ENCODE measurements at places on chromosomes 7 and 10.

- peaks cover 51% of the 10 kb centered on the region for H3K27me3 ChIP-seq
- peaks cover 32% of the 10 kb centered on the region for H3K4me1 ChIP-seq
- DNase-seq = peak; percentile 33
- no peaks in the 10 kb centered on the region for H3K36me3 ChIP-seq
These were observed 4.0 kb downstream of the SFMBT2 start for GRCh38 chr10:7406712-7407333.

GRCh38 chr7:75928568-75928914, 13.6 kb downstream of the POR start:
- DNase-seq = no peak
- H3K4me1 ChIP-seq = peaks cover 18% of the 10 kb centered on the region
- no peak overlapping the region for H3K27ac ChIP-seq
- H3K27me3 ChIP-seq = no peaks in the 10 kb centered on the region

DNA sequence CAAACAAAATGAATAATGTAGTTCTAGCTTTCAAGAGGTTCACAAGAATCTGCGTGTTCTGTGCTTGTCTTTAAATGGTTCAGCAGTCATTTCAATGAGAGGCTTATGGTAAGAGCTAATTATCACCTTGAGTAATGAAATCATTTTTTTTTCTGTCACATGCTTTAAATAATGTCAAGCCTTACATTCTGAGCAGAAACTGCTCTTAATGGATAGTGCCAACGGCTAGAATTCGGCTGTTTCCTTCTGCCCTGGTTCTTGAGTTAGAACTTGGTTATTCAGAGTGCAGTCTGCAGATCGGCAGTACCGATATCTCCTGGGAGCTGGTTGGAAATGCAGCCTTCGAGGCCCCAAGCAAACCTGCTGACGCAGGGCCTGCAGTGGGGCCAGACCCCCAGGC, 316.2 kb downstream of the CAMK1D start:
- H3K4me3 ChIP-seq = no peak overlapping the region
- no peak overlapping the region for H3K27ac ChIP-seq
- peaks cover 4% of the 10 kb centered on the region for H3K36me3 ChIP-seq
- DNase-seq = no peak
- H3K4me1 ChIP-seq = no peaks in the 10 kb centered on the region

DNA sequence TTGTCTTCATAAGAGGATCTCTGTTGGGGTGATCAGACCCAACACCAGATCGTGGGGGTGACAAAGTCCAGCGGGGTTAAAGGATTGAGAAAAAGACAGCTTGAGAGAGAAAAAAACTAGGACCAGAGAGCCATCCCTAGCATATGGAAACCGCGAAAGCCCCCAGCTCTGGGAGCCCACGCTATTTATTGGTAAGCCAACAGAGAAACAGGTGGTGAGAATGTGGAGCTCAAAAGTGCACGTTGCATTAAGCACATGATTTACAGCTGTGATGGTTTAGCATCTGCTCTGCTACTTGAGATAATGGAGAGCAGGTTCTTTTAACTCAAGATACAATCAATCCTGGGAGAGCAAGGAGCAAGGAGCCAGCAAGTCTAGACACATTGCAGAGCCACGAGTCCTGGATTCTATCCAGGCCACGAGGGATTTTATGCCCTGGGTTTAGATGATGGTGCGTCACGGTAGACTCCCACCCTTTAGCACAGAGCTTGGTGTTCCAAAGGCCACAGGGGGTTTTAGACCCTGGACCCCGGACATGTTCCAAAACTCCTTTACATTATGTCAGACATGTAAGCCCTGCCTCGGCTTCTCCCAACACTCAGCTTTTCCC, 755.2 kb upstream of the SORCS1 start:
- H3K4me3 ChIP-seq = no peak overlapping the region
- H3K36me3 ChIP-seq = no peaks in the 10 kb centered on the region
- peaks cover 4% of the 10 kb centered on the region for H3K4me1 ChIP-seq

GRCh38 chr10:10860455-10860976, 157.2 kb upstream of the CELF2 start:
- DNase-seq = no peak
- no peak overlapping the region for H3K4me3 ChIP-seq
- H3K27me3 ChIP-seq = no peaks in the 10 kb centered on the region
- H3K27ac ChIP-seq = no peak overlapping the region
- H3K4me1 ChIP-seq = no peaks in the 10 kb centered on the region

GRCh38 chr7:140674899-140675701, 2.4 kb downstream of the ADCK2 start:
- H3K4me3 ChIP-seq = peak overlapping the region; percentile 89
- no peak overlapping the region for H3K27ac ChIP-seq
- H3K4me1 ChIP-seq = peaks cover 17% of the 10 kb centered on the region
- H3K36me3 ChIP-seq = peaks cover 18% of the 10 kb centered on the region
- DNase-seq = peak; percentile 70

DNA sequence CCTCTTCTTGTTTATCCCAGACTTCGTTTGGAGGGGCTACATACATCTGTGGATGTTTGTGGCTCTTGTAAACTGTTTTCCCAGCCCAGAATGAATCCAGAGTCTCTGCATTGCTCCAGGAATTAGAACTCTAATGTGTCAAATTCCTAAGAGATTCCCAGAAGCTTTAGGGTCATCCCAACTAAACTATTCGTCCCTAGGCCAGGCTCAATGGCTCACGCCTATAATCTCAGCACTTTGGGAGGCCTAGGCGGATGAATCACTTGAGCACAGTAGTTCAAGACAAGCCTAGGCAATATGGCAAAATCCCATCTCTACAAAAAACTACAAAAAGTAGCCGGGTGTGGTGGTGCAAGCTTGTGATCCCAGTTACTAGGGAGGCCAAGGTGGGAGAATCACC, 28.5 kb downstream of the ARHGAP19 start:
- H3K4me1 ChIP-seq = no peaks in the 10 kb centered on the region
- H3K36me3 ChIP-seq = peaks cover 5% of the 10 kb centered on the region
- H3K27ac ChIP-seq = no peak overlapping the region

GRCh38 chr7:43559171-43559945, 23.6 kb upstream of the STK17A start:
- DNase-seq = no peak
- no peaks in the 10 kb centered on the region for H3K4me1 ChIP-seq
- no peaks in the 10 kb centered on the region for H3K36me3 ChIP-seq
- H3K27me3 ChIP-seq = no peaks in the 10 kb centered on the region
- H3K4me3 ChIP-seq = no peak overlapping the region

GRCh38 chr7:15015545-15016314, 113.2 kb upstream of the DGKB start:
- H3K36me3 ChIP-seq = no peaks in the 10 kb centered on the region
- H3K4me3 ChIP-seq = no peak overlapping the region
- H3K4me1 ChIP-seq = peaks cover 2% of the 10 kb centered on the region
- H3K27ac ChIP-seq = peak overlapping the region; percentile 49

GRCh38 chr10:45408421-45409319, 34.7 kb downstream of the ALOX5 start:
- no peaks in the 10 kb centered on the region for H3K36me3 ChIP-seq
- H3K4me3 ChIP-seq = no peak overlapping the region
- peaks cover 50% of the 10 kb centered on the region for H3K27me3 ChIP-seq
- DNase-seq = no peak
- no peaks in the 10 kb centered on the region for H3K4me1 ChIP-seq

DNA sequence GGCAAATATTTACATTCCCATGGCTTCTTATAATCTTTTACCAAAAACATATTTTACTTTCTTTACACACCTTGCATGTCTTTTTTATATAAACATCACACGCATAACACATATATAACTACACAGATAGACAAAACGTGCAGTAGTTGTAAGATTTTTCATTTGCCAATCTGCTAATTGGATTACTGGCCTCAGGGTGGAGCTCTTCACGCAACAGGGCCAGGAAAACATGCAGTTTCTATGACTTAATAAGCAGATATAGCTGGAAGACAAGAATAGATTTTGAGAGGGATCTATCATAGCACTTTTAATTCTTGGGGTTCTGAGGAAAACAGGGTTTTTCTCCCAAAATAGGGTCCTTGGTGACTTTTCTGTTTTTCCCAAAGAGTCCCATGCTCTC, 12.7 kb downstream of the ACADSB start:
- H3K27me3 ChIP-seq = no peaks in the 10 kb centered on the region
- peaks cover 1% of the 10 kb centered on the region for H3K4me1 ChIP-seq
- DNase-seq = no peak
- H3K4me3 ChIP-seq = no peak overlapping the region

DNA sequence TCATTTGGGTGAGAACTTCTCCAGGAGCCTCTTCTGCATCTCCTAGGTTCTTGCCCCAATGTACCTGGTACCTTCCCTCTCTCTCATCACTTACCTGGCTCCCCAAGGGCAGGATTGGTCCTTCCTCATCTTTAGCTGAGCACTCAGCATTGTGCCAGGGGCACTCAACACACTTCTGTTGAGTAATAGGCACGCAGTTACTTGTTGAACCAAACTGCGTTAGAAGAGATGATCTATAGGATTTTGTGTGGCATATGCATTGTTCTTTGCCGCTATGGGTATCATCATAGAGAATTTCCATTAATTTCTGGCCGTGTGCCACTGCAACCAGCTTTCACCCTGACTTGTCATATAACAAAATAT, 16.4 kb downstream of the TBXAS1 start:
- DNase-seq = no peak
- H3K4me3 ChIP-seq = no peak overlapping the region
- peaks cover 15% of the 10 kb centered on the region for H3K27me3 ChIP-seq

DNA sequence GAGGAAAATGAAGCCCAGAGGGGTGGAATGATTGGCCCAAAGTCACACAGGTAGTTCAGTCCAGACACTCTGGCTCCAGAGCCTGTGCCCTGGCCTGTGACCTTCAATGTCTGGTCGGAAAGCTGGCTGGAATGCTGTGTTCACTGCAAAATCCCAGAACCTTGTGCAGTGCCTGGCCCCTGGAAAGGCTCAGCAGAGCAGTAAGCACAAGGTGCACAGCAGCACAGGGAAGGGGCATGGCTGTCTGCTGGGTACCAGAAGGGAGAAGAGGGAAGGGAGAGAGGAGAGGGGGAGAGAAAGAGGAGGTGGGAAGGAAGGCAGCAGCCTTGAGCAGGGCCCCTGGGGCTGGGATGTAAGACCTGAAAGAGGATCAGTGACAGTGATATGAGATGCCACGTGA, 28.4 kb upstream of the C10orf71 start:
- H3K4me1 ChIP-seq = no peaks in the 10 kb centered on the region
- no peak for DNase-seq
- H3K4me3 ChIP-seq = no peak overlapping the region

DNA sequence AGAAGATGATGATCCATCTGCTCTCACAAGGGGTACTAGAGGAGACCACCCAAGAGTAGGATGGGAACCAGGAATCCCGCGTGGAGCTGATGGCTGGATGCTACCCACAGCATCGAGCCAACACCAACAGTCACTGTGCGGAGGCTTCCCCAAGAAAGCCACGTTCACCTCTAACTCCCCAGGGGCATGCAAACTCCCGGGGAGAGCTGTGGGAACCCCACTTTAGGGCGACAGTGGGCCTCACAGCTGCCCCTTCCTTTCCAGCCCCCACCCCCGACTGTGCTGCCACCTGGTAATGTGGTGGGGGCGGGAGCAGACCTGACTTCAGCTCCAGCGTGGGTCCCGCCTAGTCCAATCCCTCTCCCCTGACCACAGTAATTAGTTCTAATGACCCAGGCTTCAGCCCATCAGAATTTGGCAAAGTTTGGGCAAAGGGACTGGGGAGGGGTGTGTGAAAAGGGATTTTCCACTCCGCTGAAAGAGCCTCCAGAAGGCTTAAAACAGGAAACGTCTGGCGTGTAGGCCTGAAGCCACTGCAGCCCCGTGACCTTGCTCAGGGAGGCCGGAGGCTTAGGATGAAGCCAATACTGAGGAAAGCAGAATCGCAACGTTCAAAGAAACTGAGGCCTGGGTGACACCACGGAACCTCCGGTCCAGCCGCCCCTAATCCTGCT, 20.3 kb downstream of the ASB13 start:
- DNase-seq = no peak
- no peaks in the 10 kb centered on the region for H3K4me1 ChIP-seq
- no peak overlapping the region for H3K4me3 ChIP-seq
- H3K36me3 ChIP-seq = peaks cover 36% of the 10 kb centered on the region
- no peaks in the 10 kb centered on the region for H3K27me3 ChIP-seq

DNA sequence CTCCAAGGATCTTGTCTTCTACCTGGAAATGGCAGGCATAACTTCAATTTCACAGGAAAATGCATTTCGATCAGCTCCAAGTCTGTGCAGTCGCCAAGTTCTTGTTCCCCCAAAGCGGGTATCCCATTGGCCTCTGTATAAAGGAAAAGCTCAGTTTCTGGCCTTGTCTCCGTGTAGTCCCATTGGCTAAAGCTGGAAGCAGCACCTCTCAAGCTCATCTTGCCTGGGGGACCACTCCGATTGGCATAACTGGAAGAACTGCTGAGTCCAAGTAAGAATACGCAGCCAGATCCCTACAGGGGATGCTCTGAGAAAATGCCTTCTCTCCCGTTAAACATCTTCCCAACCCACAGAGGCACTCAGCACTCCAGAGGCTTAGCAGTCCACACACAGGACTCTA, 205.2 kb downstream of the GFRA1 start:
- H3K27ac ChIP-seq = no peak overlapping the region
- no peak for DNase-seq
- H3K4me1 ChIP-seq = no peaks in the 10 kb centered on the region
- H3K36me3 ChIP-seq = no peaks in the 10 kb centered on the region
- no peaks in the 10 kb centered on the region for H3K27me3 ChIP-seq
- no peak overlapping the region for H3K4me3 ChIP-seq

- no peaks in the 10 kb centered on the region for H3K27me3 ChIP-seq
- no peaks in the 10 kb centered on the region for H3K4me1 ChIP-seq
- DNase-seq = no peak
These were observed 163.7 kb downstream of the CDC14C start for GRCh38 chr7:49088017-49088416.

DNA sequence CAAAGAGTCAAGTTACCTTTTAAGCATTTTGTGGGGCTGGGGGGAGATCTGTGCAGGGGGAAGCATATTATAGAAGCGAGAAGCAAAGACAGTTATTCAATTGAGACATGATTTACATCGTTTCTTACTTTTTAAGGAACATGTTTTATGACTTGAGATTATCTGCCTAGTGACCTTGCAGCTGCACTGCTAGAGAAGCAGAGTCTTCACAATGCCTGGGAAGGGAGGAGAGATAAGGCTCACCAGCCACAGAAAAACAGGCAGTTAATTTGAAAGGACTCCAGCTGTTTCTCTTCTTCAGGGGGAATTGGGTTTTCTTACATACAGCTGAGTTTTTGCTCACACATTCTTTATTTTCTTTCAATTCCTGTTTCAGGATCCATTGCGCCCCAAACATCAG, 31.0 kb downstream of the PHYH start:
- H3K27me3 ChIP-seq = peaks cover 23% of the 10 kb centered on the region
- no peak overlapping the region for H3K4me3 ChIP-seq
- DNase-seq = no peak
- H3K36me3 ChIP-seq = no peaks in the 10 kb centered on the region
- H3K27ac ChIP-seq = no peak overlapping the region

DNA sequence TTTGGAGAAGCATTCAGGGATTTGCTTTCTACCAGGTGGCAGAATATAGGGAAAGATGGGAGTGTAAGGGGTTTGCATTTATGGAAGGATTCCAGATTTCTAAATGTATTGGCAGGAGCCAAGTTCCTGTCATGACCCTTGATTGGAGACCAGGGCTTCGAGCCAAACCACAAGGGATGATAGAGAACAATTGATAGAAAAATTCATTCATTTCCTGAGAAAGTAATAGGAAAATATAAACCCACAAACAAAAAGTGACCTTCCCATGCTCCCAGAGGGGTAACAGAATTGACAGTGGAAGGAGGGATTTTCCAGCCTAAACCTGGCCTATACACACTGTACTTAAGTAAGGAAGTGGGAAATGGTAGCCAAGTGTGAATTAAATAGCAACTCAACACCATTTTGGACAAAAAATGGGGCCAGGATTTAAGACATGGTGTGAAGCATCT, 22.4 kb upstream of the IFIT2 start:
- H3K27ac ChIP-seq = peak overlapping the region; percentile 85
- H3K4me1 ChIP-seq = peaks cover 4% of the 10 kb centered on the region
- no peaks in the 10 kb centered on the region for H3K27me3 ChIP-seq
- DNase-seq = no peak
- H3K4me3 ChIP-seq = no peak overlapping the region
